ENCODE measurements at places on chromosomes 7 and 10.

DNA sequence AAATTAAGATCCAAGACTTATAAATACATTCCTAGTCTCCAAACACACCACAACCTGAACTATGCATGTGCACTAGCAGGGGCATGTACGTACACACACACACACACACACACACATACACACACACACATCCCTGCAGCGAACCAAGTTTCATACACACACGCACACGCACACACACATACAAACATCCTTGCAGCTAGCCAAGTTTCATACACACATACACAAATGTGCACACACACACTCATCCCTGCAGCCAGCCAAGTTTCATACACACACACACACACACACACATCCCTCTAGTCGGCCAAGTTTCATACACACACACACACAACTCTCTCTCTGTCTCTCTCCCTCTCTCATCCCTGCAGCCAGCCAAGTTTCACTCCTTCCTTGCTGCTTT is 82.7 kb upstream of the WIPF3 start:
- DNase-seq = no peak

DNA sequence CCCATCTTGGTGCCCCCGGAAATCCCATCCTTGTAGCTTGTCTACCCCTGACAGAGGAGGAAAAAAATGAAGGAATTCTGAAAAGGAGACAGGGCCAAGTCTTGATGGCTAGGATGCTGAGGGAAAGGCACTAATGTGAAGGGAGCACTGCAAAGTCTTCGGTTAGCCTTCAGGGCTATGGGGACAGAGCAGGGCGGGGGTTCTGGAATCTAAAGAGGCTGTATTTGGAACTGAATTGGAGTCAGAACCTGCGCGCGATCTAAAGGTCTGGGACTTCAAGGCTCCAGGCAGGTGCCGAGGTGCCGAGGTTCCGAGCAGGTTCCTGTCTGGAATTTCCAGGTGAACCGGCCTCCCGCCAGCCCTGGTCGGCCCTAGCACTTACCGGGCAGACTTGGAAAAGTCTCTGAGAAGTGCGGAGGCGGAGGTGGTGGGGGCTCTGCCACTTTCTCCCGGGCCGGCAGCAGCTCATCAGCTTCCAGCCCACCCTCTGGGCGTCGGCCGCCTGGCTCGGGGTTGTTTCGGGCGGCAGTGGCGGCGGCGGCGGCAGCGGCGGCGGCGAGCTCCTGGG is 781 bp downstream of the GBX1 start:
- DNase-seq = no peak

DNA sequence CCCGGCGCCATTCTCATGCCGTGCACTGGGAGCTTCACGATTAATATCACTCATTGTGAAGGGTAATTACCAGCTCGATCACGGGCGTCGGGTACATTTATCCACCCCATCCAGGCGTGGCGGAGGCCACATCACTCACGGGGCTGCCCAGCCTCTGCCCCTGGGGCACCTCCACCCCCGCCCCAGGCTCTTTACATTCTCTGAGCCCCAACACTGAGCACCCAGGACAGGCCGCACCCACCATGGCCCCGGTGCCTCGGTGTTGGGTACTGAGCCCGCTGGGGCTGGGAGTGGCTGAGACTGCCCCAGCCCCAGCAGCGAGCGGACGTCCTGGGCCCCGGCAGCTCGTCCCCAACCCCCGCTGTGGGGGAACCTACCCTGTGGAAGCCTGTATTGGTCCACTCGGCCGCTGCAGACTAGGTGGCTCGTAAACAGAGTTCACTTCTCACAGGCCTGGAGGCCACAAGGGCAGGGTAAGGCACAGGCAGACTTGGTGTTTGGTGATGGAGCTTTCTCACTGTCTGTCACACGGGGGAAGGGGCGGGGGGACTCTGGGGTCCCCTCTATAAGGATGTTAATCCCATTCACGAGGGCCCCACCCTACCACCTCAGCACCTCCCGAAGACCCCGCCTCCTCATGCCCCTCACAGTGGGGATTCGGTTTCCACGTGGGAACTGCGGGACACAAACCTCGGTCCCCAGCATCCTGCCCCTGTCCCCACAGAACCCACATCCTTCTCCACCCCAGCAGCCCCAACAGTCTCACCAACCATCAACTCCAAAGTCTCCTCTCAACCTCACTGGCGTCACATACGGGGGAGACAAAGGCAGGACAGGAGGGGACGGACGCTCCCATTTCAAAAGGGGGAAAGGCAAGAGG is 184.1 kb downstream of the ELFN1 start:
- DNase-seq = no peak

- DNase-seq = no peak
Measured at GRCh38 chr10:62016623-62017490, 115.4 kb downstream of the ARID5B start.
